ENCODE measurements at places on chromosomes 5 and 9.
A peak's percentile ranks its signal among the peaks of the same experiment; 100 is the strongest.

DNA sequence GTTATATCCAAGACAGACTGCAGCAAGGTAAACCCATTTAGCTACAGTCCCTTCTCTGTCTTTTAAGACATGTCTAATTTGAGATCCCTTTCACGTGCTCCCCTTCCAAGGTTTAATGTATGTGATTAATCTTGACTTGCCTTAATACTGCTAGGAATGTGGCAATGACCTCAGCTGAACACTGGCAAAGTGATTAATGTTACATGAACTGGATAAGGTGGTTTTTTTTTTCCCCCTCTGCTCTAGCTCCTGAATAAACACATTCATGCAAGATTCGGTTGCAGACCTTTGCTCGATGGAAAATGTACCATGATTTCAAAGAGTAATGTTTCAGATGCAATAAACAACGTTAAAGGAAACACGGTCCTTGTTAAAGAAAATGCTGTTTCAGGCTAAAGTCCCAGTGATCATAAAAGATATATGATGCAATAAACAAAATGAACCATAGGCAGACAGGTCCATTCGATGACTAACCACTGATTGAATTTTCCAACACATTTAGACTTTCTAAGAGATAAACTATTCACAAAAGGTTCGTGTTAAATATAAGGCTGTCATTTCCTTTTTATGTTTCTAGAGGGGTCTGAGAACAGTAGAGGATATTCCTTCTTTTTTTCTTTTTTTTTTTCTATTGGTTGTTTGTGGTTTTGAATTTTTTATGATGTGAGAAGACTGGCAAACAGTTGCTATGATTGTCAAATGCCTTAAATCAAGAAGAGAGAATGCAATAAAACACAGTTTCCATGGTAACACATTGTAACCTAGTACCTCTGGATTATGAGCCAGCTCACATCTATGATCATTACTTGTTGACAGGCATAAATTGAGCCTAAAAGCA, 44.7 kb upstream of the ZNF608 start:
- DNase-seq: peak; percentile 4

GRCh38 chr9:78044189-78044588, 12.6 kb upstream of the GNAQ start:
- DNase-seq: no peak

- DNase-seq: no peak
Measured at GRCh38 chr5:134206627-134207160, 19.2 kb downstream of the PPP2CA start.

DNA sequence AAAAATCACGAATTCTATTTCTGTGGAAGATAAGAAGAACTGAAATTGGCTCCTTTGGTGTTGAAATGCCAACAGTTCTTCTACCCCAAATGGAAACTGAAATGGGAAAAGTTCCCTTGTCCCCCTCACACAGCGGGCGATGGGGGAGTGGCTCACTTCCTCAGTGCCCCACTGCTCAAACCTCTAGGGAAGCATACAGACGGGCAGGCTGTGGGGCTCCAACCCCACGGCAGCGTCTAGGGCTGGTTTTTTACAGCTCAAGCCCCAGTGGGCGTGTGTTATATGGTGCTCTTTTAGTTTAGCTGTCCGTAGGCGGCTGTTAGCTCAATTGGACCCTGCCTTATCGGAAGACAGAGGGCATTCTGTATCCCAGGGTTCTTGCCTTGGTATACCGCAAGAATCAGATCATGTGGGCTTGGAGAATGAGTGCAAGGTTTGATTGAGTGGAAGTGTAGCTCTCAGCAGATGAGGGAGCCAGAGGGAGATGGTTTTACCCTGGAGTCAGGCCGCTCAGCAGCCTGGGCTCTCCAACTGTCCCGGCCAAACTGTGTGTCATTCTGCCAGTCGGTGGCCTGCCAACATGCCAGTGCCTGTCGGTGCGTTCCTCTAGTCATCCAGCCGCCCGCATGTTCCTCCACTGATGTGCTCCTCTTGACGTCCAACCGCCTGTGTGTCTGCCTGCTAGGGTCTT, 166.3 kb upstream of the ZNF608 start:
- no peak for DNase-seq

DNA sequence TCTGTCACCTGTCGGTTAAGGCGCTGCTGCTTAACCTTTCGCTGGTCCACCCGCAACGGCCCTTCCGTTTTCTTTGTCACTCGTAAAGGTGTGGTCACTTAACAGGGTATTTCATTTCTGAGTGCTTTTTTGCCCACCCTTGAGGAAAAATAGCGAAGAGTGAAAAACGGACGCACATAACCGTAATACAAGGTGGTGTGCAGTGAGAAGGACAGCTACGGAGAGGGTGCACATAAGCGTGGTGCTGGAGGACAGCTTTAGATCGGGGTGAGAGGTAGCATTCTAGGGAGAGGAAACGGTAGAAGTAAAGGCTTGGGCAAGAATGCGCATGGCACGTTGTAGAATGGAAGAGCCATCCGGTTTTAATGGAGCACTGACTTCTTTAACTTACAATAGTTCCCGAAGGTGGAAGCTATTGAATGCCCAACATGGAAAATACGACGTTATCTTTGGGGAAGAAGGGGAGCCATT, 761 bp downstream of the CCT5 start:
- DNase-seq: peak; percentile 33

- no peak for DNase-seq
Measured at GRCh38 chr5:23996525-23996924, 489.1 kb downstream of the PRDM9 start.

- DNase-seq: no peak
Measured at GRCh38 chr9:136270173-136270705, 24.6 kb upstream of the QSOX2 start.

DNA sequence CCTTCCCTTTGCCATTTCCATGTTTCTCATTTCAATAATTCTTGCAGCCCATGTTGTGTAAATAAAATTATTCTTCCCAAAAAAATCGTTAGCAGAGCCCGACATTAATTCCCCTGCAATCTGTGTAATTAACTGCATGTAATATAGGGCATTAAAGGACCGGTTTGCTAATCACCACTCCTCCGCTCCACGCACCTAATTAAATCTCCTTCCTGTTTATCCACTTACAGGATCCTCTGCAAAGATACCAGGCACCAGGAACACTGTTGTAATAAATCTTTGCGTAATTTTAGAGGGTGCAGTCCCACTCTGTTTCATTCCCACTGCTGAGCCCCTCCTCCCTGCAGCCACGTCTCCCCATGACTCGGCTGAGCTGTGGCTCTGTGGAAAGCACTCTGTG, 105.0 kb upstream of the PPP1R26 start:
- DNase-seq: no peak

- DNase-seq: no peak
Measured at GRCh38 chr5:51395245-51395644, 12.0 kb downstream of the ISL1 start.

DNA sequence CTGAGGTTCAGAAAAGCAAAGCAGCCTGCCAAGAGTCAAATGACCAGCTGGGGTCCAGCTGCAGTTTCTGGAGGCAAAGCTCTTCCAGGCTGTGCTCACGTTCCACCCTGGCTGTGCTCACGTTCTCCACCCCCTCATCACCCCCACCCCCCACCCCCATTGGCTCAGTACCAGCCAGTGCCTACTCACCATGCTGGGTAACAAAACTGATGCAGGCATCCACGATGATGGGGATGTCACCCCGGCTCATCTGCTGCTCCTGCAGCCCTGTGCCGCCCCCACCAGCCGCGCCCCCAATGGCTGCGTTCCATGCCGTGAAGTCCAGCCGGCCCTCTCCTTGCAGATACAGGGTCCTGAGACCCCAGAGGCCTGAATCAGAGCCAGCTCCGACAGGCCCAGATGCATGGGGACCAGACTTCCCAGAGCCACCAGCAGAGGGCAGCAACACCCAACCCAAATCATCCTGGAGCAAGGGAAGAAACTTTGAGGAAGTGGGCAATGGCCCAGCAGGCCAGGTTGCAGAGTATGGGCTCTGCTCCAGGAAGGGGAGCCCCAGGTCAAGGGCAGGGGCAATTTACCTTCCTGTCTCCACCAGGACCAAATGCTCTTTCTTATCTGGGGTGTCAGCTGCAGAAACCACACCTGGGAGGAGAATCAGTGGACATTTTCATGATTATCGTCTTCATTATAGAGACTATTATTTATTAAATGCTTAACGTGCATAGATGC, 13.7 kb upstream of the FCHSD1 start:
- peak; percentile 84 for DNase-seq

- no peak for DNase-seq
Measured at GRCh38 chr9:22214497-22215031, 205.5 kb upstream of the CDKN2B start.

DNA sequence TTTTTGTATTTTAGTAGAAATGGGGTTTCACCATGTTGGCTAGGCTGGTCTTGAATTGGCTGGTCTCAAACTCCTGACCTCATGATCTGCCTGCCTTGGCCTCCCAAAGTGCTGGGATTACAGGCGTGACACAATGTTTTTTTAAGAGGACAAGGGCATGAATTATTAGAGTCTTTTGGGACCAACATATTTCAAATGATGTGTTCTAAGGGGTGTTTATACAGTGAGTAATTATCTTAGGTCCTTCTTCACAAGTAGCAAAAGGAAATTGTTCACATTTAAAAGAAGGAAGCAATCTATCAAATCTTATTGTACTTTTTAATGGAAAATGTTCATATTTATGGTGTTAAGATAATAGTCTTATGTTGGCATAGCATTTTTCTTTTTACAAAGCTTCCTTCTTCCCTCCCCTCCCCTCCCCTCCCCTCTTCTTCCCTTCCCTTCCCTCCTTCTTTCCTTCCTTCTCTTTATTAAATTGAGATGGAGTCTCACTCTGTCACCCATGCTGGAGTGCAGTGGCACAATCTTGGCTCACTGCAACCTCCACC, 6.7 kb downstream of the GNG10 start:
- DNase-seq: no peak

GRCh38 chr9:69389437-69389995, 64.5 kb downstream of the ENTREP1 start:
- no peak for DNase-seq

DNA sequence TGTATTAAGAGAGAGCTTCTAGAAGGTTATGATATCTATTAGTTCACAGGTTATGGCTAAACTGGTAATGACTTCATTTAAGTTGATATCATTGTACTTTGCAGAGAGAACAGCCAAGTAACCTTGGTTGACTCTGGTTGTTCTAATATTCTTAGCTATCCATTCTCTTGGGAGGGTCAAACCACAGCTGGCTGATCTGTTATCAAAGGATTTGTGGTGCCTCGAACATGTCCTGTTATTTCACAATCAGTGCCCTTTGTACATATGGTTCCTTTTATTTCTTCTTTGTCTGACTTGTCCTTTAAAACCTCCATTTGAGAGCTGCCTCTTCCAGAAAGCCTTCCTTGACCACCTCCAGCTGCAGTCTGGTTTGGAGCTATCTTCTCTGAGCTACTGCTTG, 61.7 kb downstream of the PDE8B start:
- DNase-seq: no peak

GRCh38 chr5:160660132-160660531, 191.9 kb downstream of the ATP10B start:
- no peak for DNase-seq

- DNase-seq: no peak
Measured at GRCh38 chr9:114480746-114481435, 24.4 kb downstream of the WHRN start.

- DNase-seq: no peak
Measured at GRCh38 chr5:169909945-169910344, 70.3 kb downstream of the INSYN2B start.

GRCh38 chr9:81393985-81394811, 295.1 kb downstream of the TLE1 start:
- no peak for DNase-seq

DNA sequence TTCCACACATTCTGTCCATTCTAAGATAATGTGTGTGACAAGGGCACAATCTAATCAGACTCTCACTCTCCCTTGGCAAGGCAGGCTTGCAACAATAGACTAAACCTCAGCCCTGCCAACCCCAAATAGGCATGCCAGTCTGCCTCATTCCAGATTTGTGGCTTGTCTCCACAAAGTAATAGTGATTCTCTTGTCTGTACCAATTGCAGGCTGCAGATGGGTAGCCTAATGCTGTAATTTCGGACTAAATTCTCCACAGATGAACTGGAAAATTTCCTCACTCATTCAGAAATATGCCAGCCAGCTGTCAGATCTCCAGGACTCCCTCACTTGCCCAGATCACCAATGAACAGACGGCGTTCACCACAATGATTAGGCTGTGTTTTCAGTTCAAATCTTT, 413.6 kb downstream of the ELAVL2 start:
- no peak for DNase-seq

DNA sequence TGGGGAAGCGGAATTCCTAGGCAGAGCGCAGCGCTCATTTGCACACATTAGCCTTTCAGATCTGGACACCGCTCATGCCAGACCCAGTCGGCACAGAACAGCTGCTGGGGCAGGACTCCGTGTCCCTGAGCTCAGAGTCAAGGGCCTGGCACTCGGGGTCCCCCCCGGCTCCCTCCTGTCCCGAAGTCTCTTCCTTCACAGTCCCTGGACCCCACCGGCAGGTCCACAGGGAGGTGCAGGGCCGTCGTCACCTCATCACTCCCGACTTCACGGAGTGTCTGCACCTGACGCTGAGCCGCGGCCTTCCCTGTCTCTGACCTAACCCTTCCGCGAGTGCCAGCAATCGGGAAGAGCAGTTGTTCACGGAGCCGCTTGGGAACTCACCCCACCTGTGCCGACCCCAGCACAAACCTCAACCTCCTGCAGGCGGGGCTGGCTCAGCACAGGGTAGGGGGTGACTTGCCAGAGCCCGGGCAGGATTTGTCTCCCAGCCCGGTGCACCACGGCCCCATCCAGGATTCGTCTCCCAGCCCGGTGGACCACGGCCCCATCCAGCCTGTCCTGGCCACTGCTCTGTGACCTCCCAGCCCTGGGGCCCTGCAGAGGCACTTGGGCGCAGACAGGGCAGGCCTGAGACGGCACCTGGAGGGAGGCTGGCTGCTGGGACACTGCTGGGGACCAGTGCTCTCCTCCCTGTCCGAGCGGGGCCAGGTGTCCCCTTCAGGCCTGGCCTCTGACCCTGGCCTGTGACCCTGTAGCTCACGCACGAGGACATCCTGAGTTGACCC, 9.9 kb upstream of the SLC9A3 start:
- DNase-seq: no peak

GRCh38 chr5:39623291-39623865, 198.6 kb upstream of the DAB2 start:
- peak; percentile 7 for DNase-seq

DNA sequence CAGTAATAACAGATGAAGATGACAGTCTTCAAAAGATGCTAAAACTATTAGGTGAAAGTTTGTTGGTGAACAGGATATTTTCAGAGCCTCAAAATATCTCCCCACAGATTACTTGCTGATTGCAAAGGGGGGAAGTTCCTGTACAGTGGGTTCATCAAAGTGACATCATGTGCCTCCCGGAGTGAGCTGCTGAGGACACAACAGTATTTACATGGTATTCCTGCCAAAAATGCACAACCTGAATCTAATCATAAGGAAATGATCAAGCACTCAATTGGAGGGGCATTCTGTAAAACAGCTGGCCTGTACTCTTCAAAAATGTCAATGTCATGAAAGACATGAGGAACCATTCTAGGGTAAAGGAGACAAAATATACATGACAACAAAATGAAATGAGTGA, 18.9 kb upstream of the GLIS3 start:
- DNase-seq: no peak

- peak; percentile 74 for DNase-seq
Measured at GRCh38 chr9:108439947-108440346, 415.8 kb downstream of the ACTL7B start.
